Fibroblast of lung (primary cell): ENCODE measurements at places on chromosomes 4 and X.
A peak's percentile ranks its signal among the peaks of the same experiment; 100 is the strongest.

DNA sequence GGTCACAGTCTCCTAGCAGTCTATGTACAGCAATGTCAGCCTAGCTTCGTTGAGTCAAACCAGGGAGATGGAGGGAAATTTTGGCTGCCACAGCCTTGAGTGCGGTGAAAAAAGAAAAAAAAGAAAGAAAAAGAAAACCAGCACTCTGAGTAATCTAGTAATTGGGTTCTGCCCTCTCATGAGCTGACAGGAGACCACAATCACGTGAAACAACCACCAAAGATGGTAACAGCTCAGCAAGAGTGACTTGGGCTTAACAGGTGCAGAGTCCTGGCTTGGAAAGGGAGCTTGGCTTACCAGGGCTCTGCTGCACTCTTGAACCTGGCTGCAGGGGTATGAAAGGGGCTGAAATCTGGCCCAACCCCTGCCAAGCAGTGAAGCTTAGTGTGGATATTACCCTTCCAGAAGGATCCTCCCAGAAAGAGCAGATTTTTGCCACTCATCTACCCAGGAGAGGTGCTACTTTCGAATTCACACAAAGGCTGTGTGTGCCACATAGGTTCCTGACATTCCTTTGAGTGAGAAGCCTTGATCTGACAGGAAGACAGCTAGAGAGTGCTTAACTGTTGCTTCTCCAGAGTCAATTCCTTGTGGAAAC lies 350.3 kb downstream of the PTTG2 start:
- H3K27me3 ChIP-seq = no peaks in the 10 kb centered on the region
- no peak overlapping the region for H3K27ac ChIP-seq
- H3K4me1 ChIP-seq = peaks cover 2% of the 10 kb centered on the region
- DNase-seq = no peak

DNA sequence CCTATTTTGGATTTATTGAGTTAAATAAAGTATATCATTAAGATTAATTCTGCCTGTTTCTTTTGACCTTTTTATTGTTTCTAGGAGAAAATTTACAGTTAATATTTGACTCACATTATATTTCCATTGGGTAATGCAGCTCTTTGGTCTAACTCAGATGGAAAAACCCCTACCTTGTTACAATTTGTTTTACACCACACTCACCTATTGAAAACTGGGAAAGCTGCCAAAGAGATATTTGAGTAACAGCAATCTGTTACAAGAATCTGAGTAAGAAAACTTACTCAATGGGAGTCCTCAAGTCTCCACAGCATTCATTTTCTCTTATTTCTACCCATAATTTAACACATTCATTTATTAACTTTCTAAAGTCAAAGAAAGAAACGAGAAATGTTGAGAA lies 108.0 kb upstream of the TLL1 start:
- H3K36me3 ChIP-seq = no peaks in the 10 kb centered on the region
- no peaks in the 10 kb centered on the region for H3K27me3 ChIP-seq
- no peak overlapping the region for H3K4me3 ChIP-seq

GRCh38 chr4:909821-910220 lies 22.3 kb downstream of the GAK start:
- H3K27me3 ChIP-seq = no peaks in the 10 kb centered on the region
- no peak for DNase-seq
- H3K27ac ChIP-seq = no peak overlapping the region
- H3K4me1 ChIP-seq = no peaks in the 10 kb centered on the region
- peaks cover 4% of the 10 kb centered on the region for H3K36me3 ChIP-seq

- DNase-seq = peak; percentile 99
- H3K27me3 ChIP-seq = no peaks in the 10 kb centered on the region
- no peak overlapping the region for H3K4me3 ChIP-seq
- peaks cover 12% of the 10 kb centered on the region for H3K4me1 ChIP-seq
Measured at GRCh38 chr4:26197018-26197779, 123.6 kb upstream of the RBPJ start.

GRCh38 chr4:139973015-139973414 lies 181.0 kb downstream of the MAML3 start:
- no peaks in the 10 kb centered on the region for H3K36me3 ChIP-seq
- DNase-seq = no peak
- no peak overlapping the region for H3K27ac ChIP-seq
- H3K4me1 ChIP-seq = no peaks in the 10 kb centered on the region
- no peak overlapping the region for H3K4me3 ChIP-seq

- peak; percentile 87 for DNase-seq
- no peak overlapping the region for H3K4me3 ChIP-seq
- peak overlapping the region; percentile 45 for H3K27ac ChIP-seq
Measured at GRCh38 chr4:94455081-94455480, 3.3 kb downstream of the PDLIM5 start.

DNA sequence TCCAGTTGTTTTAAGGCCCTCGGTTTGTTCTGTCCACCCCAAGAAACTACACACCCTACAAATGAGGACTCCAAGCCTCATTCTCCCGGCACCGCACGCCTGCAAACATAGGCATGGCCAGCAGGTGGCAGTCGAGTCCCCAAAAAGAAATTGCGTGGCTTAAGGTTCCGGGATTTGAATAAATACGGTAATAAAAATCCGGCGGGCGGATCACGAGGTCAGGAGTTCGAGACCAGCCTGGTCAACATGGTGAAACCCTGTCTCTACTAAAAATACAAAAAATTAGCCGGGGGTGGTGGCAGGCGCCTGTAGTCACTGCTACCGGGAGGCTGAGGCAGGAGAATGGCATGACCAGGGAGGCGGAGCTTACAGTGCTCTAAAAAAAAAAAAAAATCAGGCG lies 21.8 kb upstream of the CSF2RA start:
- DNase-seq = peak; percentile 3
- no peaks in the 10 kb centered on the region for H3K36me3 ChIP-seq
- H3K27ac ChIP-seq = no peak overlapping the region
- H3K27me3 ChIP-seq = no peaks in the 10 kb centered on the region

DNA sequence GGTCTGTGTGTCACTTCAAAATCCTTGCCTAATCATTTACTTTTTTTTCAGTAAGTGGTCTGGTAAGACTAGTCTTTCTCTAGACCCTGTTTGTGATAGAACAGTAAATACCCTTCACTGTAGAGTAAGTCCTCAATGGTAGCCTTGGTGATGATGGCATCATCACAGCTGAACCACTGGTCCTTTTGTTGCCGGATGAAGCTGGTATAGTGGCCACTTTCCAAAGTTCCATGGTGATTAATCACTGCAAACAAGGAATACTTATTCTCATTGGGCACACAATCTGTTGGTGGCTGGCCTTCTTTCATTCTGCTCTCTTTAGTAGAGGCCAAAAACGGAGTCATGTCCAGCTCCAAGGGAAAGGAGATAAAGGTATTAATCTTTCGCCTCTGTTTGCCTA lies 2.9 kb downstream of the USP51 start:
- no peaks in the 10 kb centered on the region for H3K36me3 ChIP-seq
- H3K4me3 ChIP-seq = no peak overlapping the region
- H3K27me3 ChIP-seq = no peaks in the 10 kb centered on the region
- H3K4me1 ChIP-seq = no peaks in the 10 kb centered on the region
